Right atrium auricular region (tissue), 2 donors: ENCODE measurements at places on chromosomes 6 and 20. TPM values are rescaled to one million over a fixed set of nuclear protein-coding genes. Genes with fewer than 3 reads are reported as not detected.

The IL17A gene
- not detected for total RNA-seq

The MROH8 gene
- total RNA-seq = 3.8 TPM

DNA sequence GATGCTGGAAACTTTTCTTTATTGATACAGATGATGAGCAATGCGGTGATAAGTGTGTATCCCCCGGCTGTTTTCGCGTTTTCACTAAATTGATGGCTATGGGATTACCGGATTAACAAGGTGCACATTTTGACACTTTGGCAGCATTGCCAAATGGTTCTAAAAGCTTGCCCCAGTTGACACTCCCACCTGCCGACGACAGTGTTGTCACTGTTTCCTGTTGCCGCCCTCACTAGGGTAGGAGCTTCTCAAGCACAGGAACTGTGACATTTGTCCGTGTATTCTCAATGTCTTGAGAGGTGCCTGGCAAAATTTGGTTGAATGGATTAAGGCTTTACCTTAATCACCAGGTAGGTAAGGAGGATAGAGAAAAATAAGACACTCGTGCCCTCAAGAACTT, 9.8 kb upstream of the MAPK13 start:
- DNase-seq = no peak

The PGC gene
- not detected for total RNA-seq

The NRN1 gene
- 7.5 TPM for total RNA-seq

The MAS1 gene
- total RNA-seq = not detected

DNA sequence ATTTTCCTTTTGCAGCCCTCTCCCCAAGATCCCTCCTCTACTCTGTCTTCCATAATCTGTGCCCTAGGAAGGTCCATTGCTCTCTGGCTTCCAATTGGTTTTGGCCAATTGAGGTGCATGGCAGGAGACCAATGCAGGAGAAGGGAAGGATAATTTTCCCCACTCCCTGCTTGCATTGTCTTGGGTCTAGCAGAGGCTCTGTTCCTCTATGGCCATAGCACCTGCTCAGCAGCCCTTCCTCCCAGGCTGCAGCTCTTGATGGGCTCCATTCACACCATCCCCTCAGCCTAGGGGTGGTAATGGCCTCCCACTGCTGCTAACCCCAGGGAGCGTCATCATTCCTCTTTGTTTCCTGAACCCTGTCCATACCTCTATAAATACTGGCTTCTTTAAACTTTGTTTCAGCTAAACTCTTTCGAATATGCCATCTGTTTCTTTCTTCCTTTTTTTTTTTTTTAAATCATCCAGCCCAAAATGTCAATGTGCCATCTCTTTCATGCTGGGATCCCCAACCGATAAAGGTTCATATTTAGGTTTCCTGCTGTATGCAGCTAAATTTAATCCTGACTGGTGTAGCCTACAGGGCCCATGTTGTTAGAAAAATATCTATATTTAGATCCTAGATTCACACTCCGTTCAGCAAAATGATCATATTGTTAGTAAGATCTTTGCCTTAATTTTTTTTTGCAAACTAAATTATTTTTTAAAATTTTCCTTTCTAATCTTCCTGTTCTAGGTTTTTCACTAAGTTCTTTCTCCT, 63.8 kb downstream of the HECA start:
- DNase-seq = no peak

DNA sequence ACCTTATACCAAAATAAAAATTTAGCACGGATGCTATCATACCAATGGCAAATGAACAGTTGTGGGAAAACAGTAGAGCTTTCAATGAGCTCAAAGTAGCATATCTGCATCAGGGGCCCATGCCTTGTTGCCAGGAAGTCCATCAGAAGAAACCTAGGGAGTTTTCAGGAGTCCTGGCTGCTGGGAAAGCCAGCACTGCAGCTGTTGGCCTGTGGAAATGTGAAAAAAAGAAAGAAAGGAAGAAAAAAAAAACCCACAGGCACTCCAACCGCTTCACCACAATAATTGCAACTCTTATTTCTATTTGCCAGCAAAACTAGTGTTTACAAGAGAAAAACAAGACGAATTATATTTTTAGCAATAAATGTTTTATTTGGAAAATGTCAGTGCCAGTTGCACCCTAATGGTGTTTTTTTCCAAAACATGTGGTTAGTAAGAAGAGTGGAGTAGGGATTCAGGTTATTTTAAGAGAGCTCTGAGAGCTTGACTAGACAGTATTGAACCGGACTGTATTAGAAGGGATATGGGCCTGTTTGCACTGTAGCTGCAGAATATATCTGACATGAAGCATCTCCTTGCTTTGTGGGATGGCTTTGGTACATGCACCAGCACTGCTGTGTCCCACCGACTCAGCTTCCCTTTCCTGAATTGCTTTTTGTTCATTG, 137.3 kb downstream of the CCDC170 start:
- no peak for DNase-seq

DNA sequence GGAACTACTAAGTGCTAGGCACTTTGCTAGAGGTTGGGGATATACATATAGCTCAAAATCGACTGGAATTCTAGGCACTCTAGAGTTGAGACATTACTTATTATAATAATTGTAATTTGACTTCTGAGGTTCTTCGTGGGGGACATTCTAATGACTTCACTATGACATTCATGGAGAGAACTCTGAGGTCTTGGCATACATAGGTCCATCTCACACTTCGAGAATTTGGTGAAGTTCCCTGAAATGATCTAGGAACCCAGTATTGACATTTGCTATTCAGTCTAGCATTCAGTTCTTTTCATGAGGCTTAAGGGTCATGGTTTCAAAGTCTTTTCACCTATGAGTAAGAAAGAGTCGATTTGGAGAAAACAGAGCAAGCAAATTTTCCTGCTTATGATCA, 446.6 kb upstream of the JAG1 start:
- DNase-seq = no peak
